ENCODE measurements at places on chromosomes 6 and 20. TPM values are rescaled to one million over a fixed set of nuclear protein-coding genes. Genes with fewer than 3 reads are reported as not detected.

SYTL3 gene
- total RNA-seq = 5.2 TPM

SLC22A2 gene
- total RNA-seq = not detected

BACH2 gene
- 1.3 TPM for total RNA-seq

PHACTR3 gene
- total RNA-seq = not detected

TFAP2D gene
- total RNA-seq = not detected

SLC26A8 gene
- total RNA-seq = not detected

PABPC1L gene
- 20.1 TPM for total RNA-seq

PTK6 gene
- not detected for total RNA-seq

PRKN gene
- total RNA-seq = 1.1 TPM

DYNLT2 gene
- total RNA-seq = not detected

POPDC3 gene
- total RNA-seq = not detected

ADAT2 gene
- 2.8 TPM for total RNA-seq

RAB44 gene
- total RNA-seq = 0.32 TPM

CITED2 gene
- 303 TPM for total RNA-seq

MAS1 gene
- total RNA-seq = not detected

SLC22A3 gene
- total RNA-seq = 3.4 TPM

ECT2L gene
- under 0.01 TPM for total RNA-seq

CST4 gene
- not detected for total RNA-seq

SPTLC3 gene
- total RNA-seq = 0.54 TPM

SLA2 gene
- total RNA-seq = not detected

SLC17A4 gene
- not detected for total RNA-seq

TBXT gene
- not detected for total RNA-seq

HSPA1L gene
- total RNA-seq = not detected

FAM83B gene
- total RNA-seq = not detected

CCDC170 gene
- total RNA-seq = under 0.01 TPM

ELOVL2 gene
- 7.0 TPM for total RNA-seq

RFX6 gene
- total RNA-seq = not detected

COL9A1 gene
- not detected for total RNA-seq

ULBP2 gene
- total RNA-seq = 10.7 TPM

MLN gene
- total RNA-seq = not detected

ACTR5 gene
- 2.5 TPM for total RNA-seq

FAM217A gene
- not detected for total RNA-seq

FAM209B gene
- total RNA-seq = not detected

ASIP gene
- not detected for total RNA-seq

TNNC2 gene
- not detected for total RNA-seq

Data from cardiac atrium fibroblast (primary cell).